ENCODE measurements at places on chromosomes 7 and 10. TPM values are rescaled to one million over a fixed set of nuclear protein-coding genes. Genes with fewer than 3 reads are reported as not detected.

The ARL3 gene
- total RNA-seq = 20.7 TPM

The FOXP2 gene
- 0.54 TPM for total RNA-seq

The RET gene
- total RNA-seq = 81.1 TPM

The ADAM12 gene
- total RNA-seq = 0.10 TPM

The DENND2A gene
- total RNA-seq = 1.4 TPM

The CNOT4 gene
- total RNA-seq = 22.3 TPM

The C10orf95 gene
- 0.21 TPM for total RNA-seq

The ZNF488 gene
- total RNA-seq = 11.8 TPM

GRCh38 chr10:62900829-62901571 lies 84.8 kb upstream of the EGR2 start:
- H3K27me3 ChIP-seq = peaks cover 15% of the 10 kb centered on the region
- H3K4me1 ChIP-seq = no peaks in the 10 kb centered on the region
- H3K27ac ChIP-seq = no peak overlapping the region
- H3K36me3 ChIP-seq = no peaks in the 10 kb centered on the region
- no peak overlapping the region for H3K4me3 ChIP-seq

GRCh38 chr7:24797270-24797669 lies 40.0 kb upstream of the GSDME start:
- no peak overlapping the region for H3K27ac ChIP-seq
- no peaks in the 10 kb centered on the region for H3K4me1 ChIP-seq
- DNase-seq = no peak
- H3K4me3 ChIP-seq = no peak overlapping the region

DNA sequence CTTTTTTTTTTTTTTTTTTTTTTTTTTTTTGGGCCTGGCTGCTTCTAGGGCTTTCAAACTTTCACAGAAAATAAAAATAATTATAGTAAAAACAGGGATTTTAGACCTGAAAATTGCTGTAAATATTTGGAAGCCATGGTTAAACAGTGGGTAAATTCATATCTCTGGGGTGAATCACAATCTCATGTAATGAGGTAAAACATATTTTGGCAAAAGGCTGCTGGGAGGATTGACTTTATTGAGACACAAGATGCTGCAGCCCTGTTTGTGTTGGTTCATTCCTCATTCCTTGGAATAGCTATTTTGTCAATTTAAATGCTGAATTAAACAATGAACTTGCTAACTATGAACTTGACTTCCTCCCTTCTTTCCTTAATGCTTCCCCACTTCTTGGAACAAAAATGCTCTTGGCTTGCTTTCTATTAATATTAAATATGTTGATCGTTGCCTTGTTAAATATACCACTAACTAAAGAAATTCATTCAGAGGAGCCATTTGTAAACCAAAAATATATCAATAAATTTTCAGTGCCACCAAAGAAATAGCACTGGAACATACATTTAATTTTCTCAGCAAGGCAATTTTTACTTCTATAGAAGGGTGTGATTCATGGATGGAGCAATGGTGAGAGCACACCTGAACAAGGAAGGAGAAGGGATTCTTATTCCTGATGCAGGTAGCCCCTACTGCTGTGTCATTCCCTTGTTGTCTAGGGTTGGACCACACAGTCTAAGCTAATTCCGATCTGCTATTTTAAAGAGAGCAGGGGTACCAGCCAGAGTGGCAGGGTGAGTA lies 24.6 kb downstream of the AGK start:
- no peak for DNase-seq
- H3K27me3 ChIP-seq = no peaks in the 10 kb centered on the region
- H3K4me1 ChIP-seq = no peaks in the 10 kb centered on the region

DNA sequence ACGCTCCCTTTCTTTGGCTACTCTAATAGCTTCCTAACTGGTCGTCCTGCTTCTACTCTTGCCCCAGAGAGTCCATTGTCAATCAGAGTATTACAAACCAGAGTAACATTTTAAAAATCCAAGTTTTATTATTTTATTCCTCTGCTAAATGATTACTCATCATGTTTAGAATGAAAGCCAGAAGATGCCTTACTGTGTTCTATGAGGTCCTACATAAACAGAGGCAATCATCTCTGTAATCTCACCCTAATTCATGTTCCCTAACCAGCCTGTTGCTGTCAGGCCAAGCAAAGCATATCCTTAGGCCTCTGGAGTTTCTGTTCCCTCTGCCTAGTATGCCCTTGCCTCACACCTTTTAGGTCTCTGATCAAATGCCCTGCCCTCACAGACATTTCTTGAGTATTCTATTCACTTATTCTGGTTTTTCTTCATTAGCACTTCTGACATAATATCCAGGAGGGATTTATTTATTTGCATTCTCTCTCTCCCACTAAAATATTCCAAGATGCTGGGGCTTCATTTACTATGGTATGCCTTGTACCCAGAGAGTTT lies 497.5 kb downstream of the PHTF2 start:
- H3K27me3 ChIP-seq = no peaks in the 10 kb centered on the region
- no peak for DNase-seq
- no peaks in the 10 kb centered on the region for H3K4me1 ChIP-seq
- no peak overlapping the region for H3K27ac ChIP-seq

DNA sequence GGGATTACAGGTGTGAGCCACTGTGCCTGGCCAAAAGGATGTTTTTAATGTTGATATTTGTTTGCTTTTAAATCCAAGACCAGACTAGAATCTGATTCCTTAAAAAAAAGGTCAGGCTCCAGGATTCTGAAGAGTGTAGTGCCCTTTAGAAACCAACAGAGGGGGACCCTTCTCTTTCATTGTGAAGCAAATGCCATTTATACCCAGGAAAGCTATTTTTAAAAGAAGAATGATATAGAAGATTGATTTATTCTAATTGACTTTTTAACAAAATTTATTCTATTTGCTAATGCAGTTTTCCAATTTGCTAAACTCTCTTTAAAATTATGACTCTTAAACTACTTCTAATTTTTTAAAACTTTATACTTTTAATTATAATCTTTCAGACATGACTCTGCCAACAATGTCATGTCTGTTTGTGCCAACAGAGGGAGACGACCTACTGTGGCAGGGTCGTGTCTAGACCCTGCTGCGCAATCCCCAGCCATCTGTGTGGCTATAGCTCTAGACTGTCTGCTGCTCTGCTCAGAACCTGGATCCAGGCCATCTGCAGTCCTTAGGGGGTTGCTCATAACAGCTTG lies 201.0 kb upstream of the IMMP2L start:
- DNase-seq = peak; percentile 18
- no peak overlapping the region for H3K4me3 ChIP-seq
- no peaks in the 10 kb centered on the region for H3K4me1 ChIP-seq

GRCh38 chr10:129727495-129727894 lies 236.6 kb downstream of the EBF3 start:
- H3K4me1 ChIP-seq = no peaks in the 10 kb centered on the region
- DNase-seq = no peak
- H3K27ac ChIP-seq = no peak overlapping the region
- no peaks in the 10 kb centered on the region for H3K27me3 ChIP-seq

DNA sequence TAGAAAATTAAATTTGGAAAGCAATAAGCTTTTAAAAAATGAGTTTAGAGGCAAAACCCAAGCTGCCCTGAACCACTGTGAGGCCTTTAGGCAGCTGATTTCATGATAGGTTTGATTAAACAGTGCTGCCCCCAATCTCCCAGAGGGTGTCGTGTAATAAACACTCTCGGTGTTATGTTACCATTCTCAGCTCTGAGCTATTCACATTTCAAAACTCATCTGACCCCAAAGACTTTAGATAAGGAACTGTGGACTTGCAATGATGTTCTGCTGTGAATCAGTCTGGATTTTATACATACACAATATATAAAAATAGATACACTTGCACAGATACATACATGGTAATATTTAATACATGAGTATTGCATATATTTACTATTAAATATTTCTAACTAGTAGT lies 120.4 kb downstream of the MALRD1 start:
- H3K4me3 ChIP-seq = no peak overlapping the region
- H3K27me3 ChIP-seq = no peaks in the 10 kb centered on the region
- no peaks in the 10 kb centered on the region for H3K4me1 ChIP-seq
- H3K27ac ChIP-seq = no peak overlapping the region
- H3K36me3 ChIP-seq = no peaks in the 10 kb centered on the region

GRCh38 chr10:128571071-128571470 lies 444.8 kb upstream of the MKI67 start:
- no peak for DNase-seq
- H3K4me1 ChIP-seq = no peaks in the 10 kb centered on the region
- no peak overlapping the region for H3K4me3 ChIP-seq
- H3K36me3 ChIP-seq = no peaks in the 10 kb centered on the region
